ENCODE measurements at places on chromosomes 16 and 17.

DNA sequence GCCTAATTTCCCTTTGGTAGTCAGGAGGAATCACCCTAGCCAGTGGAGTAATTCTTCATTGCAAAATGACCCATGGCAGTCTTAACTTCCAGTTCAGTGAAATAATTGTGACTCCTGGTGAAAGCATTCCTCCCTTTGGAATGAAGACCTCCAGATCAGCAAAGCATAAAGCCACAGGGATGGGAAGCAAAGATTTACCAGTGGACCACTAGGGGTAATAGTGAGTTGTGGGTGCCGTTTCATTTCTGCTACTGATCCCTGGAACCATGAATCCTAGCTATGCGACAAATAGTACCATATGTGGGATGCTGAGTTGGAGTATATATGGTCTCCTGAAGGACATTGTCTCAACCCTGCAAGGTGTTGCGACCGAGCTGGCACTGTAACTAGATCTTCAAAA, 13.7 kb downstream of the DYNLL2 start:
- no peak for DNase-seq

DNA sequence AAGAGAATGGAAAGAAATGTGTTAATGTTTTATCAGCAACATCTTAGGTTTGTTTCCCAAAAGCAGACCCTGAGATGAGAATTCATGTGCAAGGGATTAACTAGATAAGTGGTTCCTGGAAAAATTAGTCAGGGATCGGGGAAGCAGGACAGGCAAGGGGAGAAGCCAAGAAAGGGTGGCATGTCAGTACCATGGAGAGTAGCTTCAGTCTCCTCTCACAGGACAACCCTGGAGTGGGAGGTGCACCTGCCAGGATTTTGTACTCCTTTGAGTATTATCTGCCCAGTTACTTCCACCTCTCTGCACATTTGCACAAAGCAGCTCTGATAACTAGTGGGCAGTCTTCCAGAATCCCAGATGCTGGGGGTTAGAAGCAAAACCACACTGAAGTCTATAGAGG, 117.0 kb downstream of the RGS9 start:
- DNase-seq = no peak

GRCh38 chr17:47978324-47978723, 7.4 kb downstream of the CDK5RAP3 start:
- DNase-seq = no peak

- no peak for DNase-seq
Observed at GRCh38 chr17:37713028-37713431, 31.8 kb downstream of the HNF1B start.

DNA sequence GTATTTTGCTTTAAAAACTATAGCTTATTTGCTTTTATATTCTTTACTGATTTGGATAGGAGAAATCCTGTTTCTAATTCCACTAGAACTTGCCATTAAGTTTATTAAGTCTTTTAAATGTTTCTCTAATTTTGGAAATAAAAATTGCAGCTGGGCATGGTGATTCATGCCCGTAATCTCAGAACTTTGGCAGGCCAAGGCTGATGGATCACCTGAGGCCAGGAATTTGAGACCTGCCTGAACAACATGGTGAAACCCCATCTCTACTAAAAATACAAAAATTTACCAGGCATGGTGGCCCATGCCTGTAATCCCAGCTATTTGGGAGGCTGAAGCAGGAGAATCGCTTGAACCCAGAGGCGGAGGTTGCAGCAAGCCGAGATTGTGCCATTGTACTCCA, 30.7 kb downstream of the DNAH17 start:
- DNase-seq = no peak

DNA sequence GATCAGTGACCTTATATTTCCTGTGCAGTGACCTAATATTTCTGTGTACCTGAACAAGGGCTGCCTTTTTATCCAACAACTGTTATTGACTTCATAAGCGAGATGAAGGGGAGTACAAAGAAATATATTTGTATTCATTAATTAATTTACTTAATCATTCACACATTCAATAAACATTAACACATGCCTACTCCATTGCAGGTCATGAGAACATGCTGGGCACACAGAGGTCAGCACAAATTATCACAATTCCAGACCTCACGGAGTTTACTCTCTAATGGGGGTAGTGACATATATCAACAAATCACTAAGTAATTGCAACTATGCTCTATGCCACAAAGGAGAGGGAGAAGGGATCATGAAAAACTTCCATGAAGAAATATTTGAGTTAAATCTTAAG, 614.6 kb downstream of the TOX3 start:
- no peak for DNase-seq

All from activated CD4-positive, alpha-beta T cell treated with anti-CD3 and anti-CD28 coated beads, Interleukin-2, amount 50 U/mL, for 24 hours (primary cell).